ENCODE measurements at places on chromosomes 7 and 10.
A peak's percentile ranks its signal among the peaks of the same experiment; 100 is the strongest.

DNA sequence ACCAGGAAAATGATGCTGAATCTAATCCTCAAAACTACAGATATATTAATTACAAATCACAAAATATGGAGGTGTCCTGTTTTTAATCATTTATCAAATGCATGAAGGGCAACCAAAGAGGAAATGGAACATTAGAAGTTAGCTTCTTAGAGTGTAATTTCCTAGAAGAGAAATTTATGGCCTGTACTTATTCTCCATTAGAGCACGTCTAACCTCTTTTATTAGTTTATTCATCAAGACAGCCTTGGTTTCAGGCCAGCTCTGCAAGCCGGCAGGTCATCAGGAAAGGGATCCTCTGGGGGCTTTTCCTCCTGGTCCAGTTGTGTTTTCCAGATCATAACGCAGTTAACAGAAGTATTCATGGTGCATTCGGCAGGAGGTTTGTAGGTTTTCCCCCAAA, 517.6 kb downstream of the KCNMA1 start:
- DNase-seq, result no peak

DNA sequence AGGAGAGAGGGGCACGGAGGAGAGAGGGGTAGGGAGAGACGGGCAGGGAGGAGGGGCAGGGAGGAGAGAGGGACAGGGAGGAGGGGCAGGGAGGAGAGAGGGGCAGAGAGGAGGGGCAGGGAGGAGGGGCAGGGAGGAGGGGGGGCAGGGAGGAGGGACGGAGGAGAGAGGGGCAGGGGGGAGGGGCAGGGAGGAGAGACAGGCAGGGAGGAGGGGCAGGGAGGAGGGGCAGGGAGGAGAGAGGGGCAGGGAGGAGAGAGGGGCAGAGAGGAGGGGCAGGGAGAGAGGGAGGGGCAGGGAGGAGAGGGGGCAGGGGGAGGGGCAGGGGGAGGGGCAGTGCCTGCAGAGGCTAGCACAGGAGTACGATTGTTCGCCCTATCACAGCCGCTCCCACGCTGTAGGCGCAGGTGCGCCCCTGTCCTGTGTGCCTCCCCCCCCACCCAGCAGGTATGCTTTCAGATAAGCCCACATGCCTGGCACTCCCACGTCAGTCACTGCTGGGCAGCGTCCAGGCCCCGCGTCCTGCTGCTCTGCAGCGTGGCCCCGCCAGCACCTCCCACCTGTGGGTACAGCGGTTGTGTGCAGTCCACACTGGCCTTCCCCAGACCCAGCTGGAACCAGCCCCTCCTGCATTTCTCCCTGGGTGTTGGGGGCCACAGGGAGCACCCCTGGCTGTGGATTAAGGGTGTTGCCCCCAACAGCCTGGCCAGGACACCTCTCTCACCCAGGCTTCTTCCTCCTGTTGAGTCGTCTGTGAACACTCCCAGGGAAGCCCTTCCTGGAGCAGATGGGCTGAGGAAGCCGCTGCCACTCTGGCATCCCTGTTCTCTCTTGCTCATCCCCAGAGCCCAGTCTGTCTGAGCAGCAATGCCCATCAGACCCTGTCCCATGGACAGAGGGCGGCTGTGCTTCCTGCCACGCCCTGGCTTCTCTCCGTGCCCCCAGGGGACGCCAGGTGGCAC, 10.8 kb downstream of the NKX6-2 start:
- DNase-seq, result no peak

GRCh38 chr10:128070721-128071416, 55.4 kb downstream of the MKI67 start:
- no peak for DNase-seq

GRCh38 chr10:86480571-86480970, 41.0 kb downstream of the WAPL start:
- DNase-seq, result peak; percentile 8

- DNase-seq, result no peak
These were observed 4.6 kb downstream of the SH2B2 start for GRCh38 chr7:102291056-102291915.

Measured in foreskin fibroblast (primary cell).